IPS DF 6.9 (cell line): ENCODE measurements at places on chromosomes 5 and 9.

GRCh38 chr9:38092200-38092524 is 23.1 kb upstream of the SHB start:
- H3K4me3 ChIP-seq: no peak overlapping the region
- no peak for DNase-seq
- no peak overlapping the region for H3K27ac ChIP-seq
- H3K36me3 ChIP-seq: no peaks in the 10 kb centered on the region

DNA sequence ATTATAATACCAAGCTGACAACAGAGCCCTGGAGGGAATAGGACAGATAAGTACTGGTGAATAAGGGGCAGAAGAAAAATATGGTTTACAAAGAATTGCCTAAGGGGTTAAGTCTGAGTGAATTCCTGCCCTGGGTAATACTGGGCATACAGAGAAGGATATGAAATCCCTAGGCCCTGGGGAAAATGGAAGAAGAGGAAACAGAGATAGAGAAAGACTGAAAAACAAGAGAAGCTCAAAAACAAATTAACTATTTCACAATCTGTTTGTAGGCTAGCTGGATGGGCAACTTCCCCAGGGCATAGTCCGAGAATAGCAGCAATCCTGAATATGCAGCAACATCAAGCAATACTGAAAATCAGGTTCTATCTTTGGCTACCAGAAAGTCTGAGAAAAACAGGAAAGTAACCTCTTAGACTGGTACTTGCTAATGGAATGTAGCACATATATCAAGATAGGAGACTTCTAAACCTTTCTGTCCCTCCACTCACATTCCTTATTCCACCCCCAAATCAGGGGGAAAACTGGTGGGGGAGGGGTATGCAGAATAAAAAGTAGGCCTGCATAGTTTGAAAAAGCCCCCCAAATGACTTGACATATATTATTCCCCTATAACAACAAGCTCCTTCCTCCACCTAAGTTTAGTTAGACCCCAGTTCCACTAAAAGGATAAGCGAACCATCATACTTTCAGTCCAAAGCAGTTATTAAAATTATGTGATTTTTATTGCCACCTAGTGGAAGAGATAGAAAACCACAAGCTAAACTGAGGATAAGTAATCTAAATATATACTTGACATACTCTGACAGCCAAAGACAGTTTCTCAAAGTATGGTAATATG is 20.6 kb downstream of the SLC38A9 start:
- H3K27ac ChIP-seq: no peak overlapping the region
- H3K27me3 ChIP-seq: no peaks in the 10 kb centered on the region
- H3K4me1 ChIP-seq: no peaks in the 10 kb centered on the region
- no peak overlapping the region for H3K4me3 ChIP-seq
- DNase-seq: no peak

GRCh38 chr9:89986190-89986589 is 381.4 kb downstream of the GADD45G start:
- H3K27ac ChIP-seq: no peak overlapping the region
- H3K27me3 ChIP-seq: no peaks in the 10 kb centered on the region
- no peak for DNase-seq
- no peaks in the 10 kb centered on the region; the same call in 1 of the 2 replicates for H3K4me1 ChIP-seq

- no peaks in the 10 kb centered on the region for H3K27me3 ChIP-seq
- H3K4me1 ChIP-seq: no peaks in the 10 kb centered on the region
- no peak overlapping the region for H3K4me3 ChIP-seq
- H3K27ac ChIP-seq: no peak overlapping the region
Measured at GRCh38 chr5:7762267-7762666, 88.7 kb downstream of the CFAP90 start.

GRCh38 chr9:23887781-23888180 is 61.7 kb upstream of the ELAVL2 start:
- H3K36me3 ChIP-seq: no peaks in the 10 kb centered on the region
- no peak for DNase-seq
- H3K27me3 ChIP-seq: no peaks in the 10 kb centered on the region
- H3K27ac ChIP-seq: no peak overlapping the region
- H3K4me1 ChIP-seq: no peaks in the 10 kb centered on the region

DNA sequence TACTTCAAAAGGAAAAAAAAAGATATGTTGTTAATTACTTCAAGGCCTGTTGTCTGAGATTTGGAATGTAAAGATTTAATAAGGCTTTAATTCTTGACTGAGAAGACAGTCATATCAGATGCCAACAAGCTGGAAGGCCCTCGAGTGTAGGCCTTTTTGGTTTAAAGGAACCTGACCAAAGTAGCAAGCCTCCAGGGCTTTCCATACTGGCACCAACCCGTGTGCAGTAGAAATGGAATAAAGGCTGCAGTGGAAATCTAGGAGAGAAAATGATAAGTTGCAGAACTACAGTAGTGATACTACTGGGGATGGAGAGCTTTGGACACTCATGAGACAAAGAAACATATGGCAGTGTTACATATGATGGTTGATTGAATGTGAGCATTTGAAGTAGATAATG is 358.0 kb downstream of the TAF11L14 start:
- no peaks in the 10 kb centered on the region for H3K4me1 ChIP-seq
- DNase-seq: no peak
- no peak overlapping the region for H3K27ac ChIP-seq
- no peaks in the 10 kb centered on the region for H3K36me3 ChIP-seq
- no peaks in the 10 kb centered on the region for H3K27me3 ChIP-seq

DNA sequence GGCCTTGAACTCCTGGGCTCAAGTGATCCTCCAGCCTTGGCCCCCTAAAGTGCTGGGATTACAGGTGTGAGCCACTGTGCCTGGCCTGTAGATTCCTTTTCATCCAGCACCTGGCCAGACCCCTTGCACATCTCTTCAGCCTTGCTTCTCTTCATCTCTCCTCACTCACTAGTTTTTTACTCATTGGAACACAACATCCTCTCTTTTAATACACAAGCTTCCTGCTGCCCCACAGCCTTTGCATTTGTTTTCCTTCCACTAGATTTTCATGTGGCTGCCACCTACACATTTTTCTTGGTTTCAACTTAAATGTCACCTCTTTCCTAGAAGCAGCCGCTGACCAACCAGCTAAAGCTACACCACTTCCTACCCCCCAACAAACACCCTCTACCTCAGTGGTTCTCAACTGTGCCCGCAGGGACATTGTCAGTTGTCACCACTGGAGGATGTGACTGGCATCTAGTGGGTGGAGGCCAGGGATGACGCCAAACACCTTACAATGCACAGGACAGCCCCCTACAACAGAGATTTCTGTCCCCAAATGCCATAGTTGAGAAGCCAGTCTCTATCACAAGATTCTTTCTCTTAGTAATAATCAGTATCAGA is 33.7 kb downstream of the HAVCR1 start:
- H3K4me3 ChIP-seq: no peak overlapping the region
- H3K27me3 ChIP-seq: no peaks in the 10 kb centered on the region
- H3K36me3 ChIP-seq: no peaks in the 10 kb centered on the region
- no peaks in the 10 kb centered on the region for H3K4me1 ChIP-seq

GRCh38 chr5:41955432-41956024 is 30.4 kb downstream of the FBXO4 start:
- H3K4me3 ChIP-seq: no peak overlapping the region
- no peaks in the 10 kb centered on the region for H3K27me3 ChIP-seq
- no peaks in the 10 kb centered on the region for H3K36me3 ChIP-seq

GRCh38 chr5:59673438-59674058 is 220.0 kb downstream of the PDE4D start:
- no peaks in the 10 kb centered on the region for H3K27me3 ChIP-seq
- H3K27ac ChIP-seq: no peak overlapping the region
- no peak for DNase-seq
- H3K4me3 ChIP-seq: no peak overlapping the region
- no peaks in the 10 kb centered on the region for H3K36me3 ChIP-seq

DNA sequence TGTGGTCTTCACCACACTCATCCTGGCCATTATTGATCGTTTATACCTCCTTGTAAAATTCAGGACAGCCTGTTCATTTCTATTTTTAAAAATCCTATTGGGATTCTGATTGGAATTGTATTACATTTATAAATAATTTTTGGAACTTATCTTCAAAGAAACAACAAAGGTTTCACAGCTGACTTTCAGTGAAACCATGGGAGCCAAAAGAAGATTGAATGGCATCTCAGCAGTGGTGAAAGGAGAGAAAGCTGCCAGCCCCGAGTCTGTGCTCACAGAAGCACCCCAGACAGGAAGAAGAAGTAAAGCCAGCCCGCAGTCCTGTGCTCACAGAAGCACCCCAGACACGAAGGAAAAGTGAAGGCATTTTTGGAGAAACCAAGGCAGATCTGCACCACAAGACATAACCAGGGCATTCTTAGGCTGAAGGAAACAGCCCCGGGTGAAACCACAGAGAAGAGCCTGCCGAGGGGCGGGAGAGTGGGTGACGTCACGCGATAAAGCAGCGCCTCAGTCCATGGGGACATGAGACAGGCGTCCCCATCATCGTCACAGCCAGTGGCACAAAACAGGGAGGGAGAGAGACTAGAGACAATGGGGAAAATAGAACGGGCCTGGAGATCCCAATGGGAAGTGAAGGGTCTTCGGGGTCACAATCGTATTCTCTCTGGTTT is 42.5 kb upstream of the SLC9A3 start:
- no peak for DNase-seq
- no peak overlapping the region for H3K4me3 ChIP-seq
- H3K27me3 ChIP-seq: peaks cover 8% of the 10 kb centered on the region; the same call in 1 of the 2 replicates
- H3K36me3 ChIP-seq: no peaks in the 10 kb centered on the region
- peaks cover 3% of the 10 kb centered on the region; the same call in 1 of the 2 replicates for H3K4me1 ChIP-seq
- H3K27ac ChIP-seq: no peak overlapping the region

GRCh38 chr9:106405871-106406435 is 457.0 kb upstream of the ZNF462 start:
- H3K36me3 ChIP-seq: no peaks in the 10 kb centered on the region
- H3K4me3 ChIP-seq: no peak overlapping the region
- no peak overlapping the region for H3K27ac ChIP-seq
- H3K4me1 ChIP-seq: no peaks in the 10 kb centered on the region
- no peak for DNase-seq

DNA sequence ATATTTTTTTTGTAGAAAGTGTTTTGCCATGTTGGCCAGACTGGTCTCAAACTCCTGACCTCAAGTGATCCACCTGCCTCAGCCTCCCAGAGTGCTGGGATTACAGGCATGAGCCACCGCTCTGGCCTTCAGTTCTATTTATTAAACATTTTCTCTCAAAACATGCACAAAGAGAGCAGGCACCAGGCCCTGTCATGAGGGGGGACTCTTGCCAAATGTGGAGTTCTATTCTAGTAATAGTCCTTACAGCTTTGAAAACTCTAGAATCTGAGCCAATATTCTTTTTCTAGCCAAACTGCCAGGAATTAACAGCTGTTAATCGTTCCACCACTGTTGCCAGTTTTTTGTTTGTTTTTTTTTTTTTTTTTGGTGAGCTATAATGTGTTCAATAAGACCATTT is 124.6 kb downstream of the TARS1 start:
- H3K36me3 ChIP-seq: no peaks in the 10 kb centered on the region
- no peaks in the 10 kb centered on the region for H3K27me3 ChIP-seq
- no peak overlapping the region for H3K4me3 ChIP-seq
- no peak overlapping the region for H3K27ac ChIP-seq

- H3K4me3 ChIP-seq: no peak overlapping the region
- H3K36me3 ChIP-seq: no peaks in the 10 kb centered on the region
- H3K27ac ChIP-seq: no peak overlapping the region
- no peak for DNase-seq
- H3K4me1 ChIP-seq: no peaks in the 10 kb centered on the region
Measured at GRCh38 chr9:127204771-127205470, 59.7 kb upstream of the GARNL3 start.

DNA sequence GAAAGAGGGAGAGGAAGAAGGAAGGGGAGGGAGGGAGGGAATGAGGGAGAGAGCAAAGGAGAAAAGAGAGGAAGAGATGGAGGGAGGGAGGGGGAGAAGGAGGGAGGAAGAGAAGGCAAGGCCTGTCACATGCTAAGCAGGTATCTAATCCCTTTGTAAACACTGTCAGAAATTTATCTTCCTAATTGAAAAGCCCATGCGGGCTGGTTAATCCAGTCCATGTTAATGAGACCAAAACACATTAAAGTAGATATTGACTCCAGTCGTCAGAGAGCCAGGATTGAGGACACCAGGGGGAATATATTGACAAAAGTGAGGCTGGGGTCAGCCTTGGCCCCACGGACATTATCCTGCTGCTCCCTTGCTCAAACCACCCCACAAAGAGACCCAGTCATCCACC is 37.4 kb upstream of the ALDH1B1 start:
- H3K27me3 ChIP-seq: 0 out of 2 replicates have a peak, but pooled peaks cover 2% of the 10 kb centered on the region
- no peak overlapping the region for H3K4me3 ChIP-seq
- no peak overlapping the region for H3K27ac ChIP-seq
- no peak for DNase-seq

GRCh38 chr9:135544981-135545635 is 818 bp upstream of the OBP2A start:
- H3K4me3 ChIP-seq: no peak overlapping the region
- no peaks in the 10 kb centered on the region for H3K27me3 ChIP-seq
- no peak for DNase-seq
- H3K36me3 ChIP-seq: no peaks in the 10 kb centered on the region
- no peaks in the 10 kb centered on the region for H3K4me1 ChIP-seq
- no peak overlapping the region for H3K27ac ChIP-seq

DNA sequence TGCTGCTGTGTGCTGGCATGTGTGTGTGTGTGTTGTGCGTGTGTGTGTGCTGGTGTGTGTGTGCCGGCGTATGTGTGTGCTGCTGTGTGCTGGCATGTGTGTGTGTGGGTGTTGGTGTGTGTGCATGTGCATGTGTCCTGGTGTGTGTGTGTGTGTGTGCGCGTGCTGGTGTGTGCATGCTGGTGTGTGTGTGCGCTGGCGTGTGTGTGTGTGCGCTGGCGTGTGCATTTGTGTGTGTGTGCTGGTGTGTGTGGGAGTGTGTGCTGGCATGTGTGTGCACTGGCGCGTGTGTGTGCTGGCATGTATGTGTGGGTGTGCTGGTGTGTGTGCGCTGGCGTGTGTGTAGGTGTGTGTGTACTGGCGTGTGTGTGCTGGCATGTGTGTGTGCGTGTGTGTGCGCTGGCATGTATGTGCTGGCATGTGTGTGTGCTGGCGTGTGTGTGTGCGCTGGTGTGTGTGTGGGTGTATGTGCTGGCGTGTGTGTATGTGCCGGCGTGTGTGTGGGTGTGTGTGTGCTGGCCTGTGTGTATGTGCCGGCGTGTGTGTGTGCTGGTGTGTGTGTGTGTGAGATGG is 20.1 kb downstream of the UNC5A start:
- no peak overlapping the region for H3K27ac ChIP-seq
- H3K27me3 ChIP-seq: no peaks in the 10 kb centered on the region
- peaks cover 2% of the 10 kb centered on the region; the same call in 1 of the 2 replicates for H3K4me1 ChIP-seq
- DNase-seq: no peak
- no peaks in the 10 kb centered on the region for H3K36me3 ChIP-seq

DNA sequence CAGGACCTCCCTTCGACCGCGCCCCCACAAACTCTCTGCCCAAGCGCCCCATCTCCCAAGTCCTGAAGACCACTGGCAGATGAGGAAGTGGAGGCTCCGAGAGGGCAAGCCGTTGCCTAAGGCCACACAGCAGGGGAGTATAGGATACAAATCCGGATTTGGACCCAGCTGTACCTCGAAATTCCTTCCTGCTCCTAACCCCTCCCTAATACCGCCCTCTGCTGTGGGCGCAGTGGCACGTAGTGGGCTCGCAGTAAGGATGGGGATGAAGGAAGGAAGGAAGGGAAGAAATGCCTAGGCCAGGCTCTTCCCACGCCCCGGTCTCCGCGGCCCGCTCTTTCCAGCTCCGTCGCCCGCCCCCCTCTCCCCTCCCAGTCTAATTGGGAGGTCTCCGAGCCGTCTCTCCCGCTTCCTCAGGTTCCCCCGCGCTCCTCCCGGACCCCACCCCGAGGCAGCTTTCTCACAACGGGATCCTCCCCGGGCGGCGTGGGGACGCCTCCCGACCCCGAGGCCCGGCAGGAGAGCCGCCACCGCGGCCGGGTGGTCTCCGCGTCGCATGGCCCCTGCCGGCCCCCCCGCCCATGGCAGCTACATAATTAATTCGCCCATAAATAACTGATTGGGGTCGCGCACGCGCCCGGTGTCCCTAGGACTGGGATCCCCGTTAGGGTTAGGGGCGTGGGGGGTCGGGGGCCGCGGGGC is 138.9 kb downstream of the C9orf50 start:
- H3K4me1 ChIP-seq: 0 out of 2 replicates have a peak, but pooled peaks cover 2% of the 10 kb centered on the region
- peaks cover 15% of the 10 kb centered on the region; the same call in 1 of the 2 replicates for H3K27me3 ChIP-seq
